ENCODE measurements at places on chromosomes 1 and 21. TPM values are rescaled to one million over a fixed set of nuclear protein-coding genes. Genes with fewer than 3 reads are reported as not detected.
A peak's percentile ranks its signal among the peaks of the same experiment; 100 is the strongest.

GRCh38 chr1:245690156-245690690 is 535.4 kb downstream of the KIF26B start:
- no peak overlapping the region for H3K27ac ChIP-seq
- H3K36me3 ChIP-seq: peaks cover 48% of the 10 kb centered on the region
- no peak overlapping the region for H3K4me3 ChIP-seq

GRCh38 chr1:227357171-227357926 is 39.1 kb upstream of the CDC42BPA start:
- no peaks in the 10 kb centered on the region for H3K4me1 ChIP-seq
- H3K27ac ChIP-seq: no peak overlapping the region
- H3K27me3 ChIP-seq: no peaks in the 10 kb centered on the region
- DNase-seq: peak; percentile 43
- no peaks in the 10 kb centered on the region for H3K36me3 ChIP-seq

DNA sequence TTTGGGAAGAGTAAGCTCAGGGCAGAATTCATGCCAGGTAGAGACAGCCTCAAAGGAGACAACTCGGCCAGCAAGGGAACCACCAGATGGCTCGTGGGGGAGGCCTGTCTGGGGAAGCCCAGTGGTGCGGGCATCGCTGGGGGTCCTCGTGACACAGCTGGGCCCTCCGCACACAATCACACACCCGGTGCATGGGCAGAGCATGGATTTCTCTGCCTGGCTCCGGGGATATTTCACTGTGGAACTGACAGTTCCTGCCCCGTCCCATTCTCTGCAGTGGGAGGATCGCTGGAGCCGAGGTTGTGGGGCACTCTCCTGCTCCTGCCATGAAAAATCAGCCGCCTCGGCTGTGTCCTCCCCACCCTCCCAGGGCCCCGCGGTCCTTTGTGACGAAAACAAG is 108.0 kb downstream of the CRYAA start:
- H3K4me3 ChIP-seq: no peak overlapping the region
- H3K27ac ChIP-seq: no peak overlapping the region
- DNase-seq: no peak
- no peaks in the 10 kb centered on the region for H3K27me3 ChIP-seq
- H3K4me1 ChIP-seq: peaks cover 6% of the 10 kb centered on the region
- H3K36me3 ChIP-seq: no peaks in the 10 kb centered on the region

The TRIM67 gene
- not detected for total RNA-seq

- no peaks in the 10 kb centered on the region for H3K27me3 ChIP-seq
- no peak for DNase-seq
- no peaks in the 10 kb centered on the region for H3K36me3 ChIP-seq
Observed at GRCh38 chr1:87264976-87265375, 63.7 kb upstream of the LMO4 start.

- H3K27ac ChIP-seq: no peak overlapping the region
- no peaks in the 10 kb centered on the region for H3K4me1 ChIP-seq
- H3K4me3 ChIP-seq: no peak overlapping the region
- peaks cover 41% of the 10 kb centered on the region for H3K27me3 ChIP-seq
Observed at GRCh38 chr1:47469390-47469759, 31.5 kb downstream of the FOXD2 start.

The FCRL1 gene
- not detected for total RNA-seq

The CHI3L2 gene
- not detected for total RNA-seq

- no peak for DNase-seq
- no peaks in the 10 kb centered on the region for H3K4me1 ChIP-seq
- no peak overlapping the region for H3K4me3 ChIP-seq
- no peaks in the 10 kb centered on the region for H3K36me3 ChIP-seq
- H3K27ac ChIP-seq: no peak overlapping the region
Observed at GRCh38 chr1:84540759-84541158, 33.5 kb downstream of the CTBS start.

- H3K4me1 ChIP-seq: no peaks in the 10 kb centered on the region
- no peak overlapping the region for H3K27ac ChIP-seq
- H3K27me3 ChIP-seq: no peaks in the 10 kb centered on the region
Observed at GRCh38 chr1:209326831-209327230, 256.7 kb upstream of the CAMK1G start.

The PTPRC gene
- not detected for total RNA-seq

GRCh38 chr1:228849011-228849541 is 113.8 kb downstream of the RHOU start:
- no peak for DNase-seq
- H3K36me3 ChIP-seq: no peaks in the 10 kb centered on the region
- no peak overlapping the region for H3K27ac ChIP-seq
- H3K27me3 ChIP-seq: no peaks in the 10 kb centered on the region
- H3K4me1 ChIP-seq: peaks cover 11% of the 10 kb centered on the region

The B3GALT5 gene
- total RNA-seq: 1.4 TPM

The S100A14 gene
- total RNA-seq: not detected

- H3K27me3 ChIP-seq: no peaks in the 10 kb centered on the region
- no peak overlapping the region for H3K27ac ChIP-seq
- no peak overlapping the region for H3K4me3 ChIP-seq
- no peaks in the 10 kb centered on the region for H3K36me3 ChIP-seq
Observed at GRCh38 chr1:116851846-116852245, 57.9 kb upstream of the PTGFRN start.

- H3K27ac ChIP-seq: no peak overlapping the region
- H3K36me3 ChIP-seq: no peaks in the 10 kb centered on the region
- no peak overlapping the region for H3K4me3 ChIP-seq
- no peaks in the 10 kb centered on the region for H3K27me3 ChIP-seq
Observed at GRCh38 chr1:33397994-33398393, 32.9 kb downstream of the PHC2 start.

GRCh38 chr1:209207701-209208286 is 375.7 kb upstream of the CAMK1G start:
- DNase-seq: peak; percentile 78
- no peak overlapping the region for H3K27ac ChIP-seq
- peak overlapping the region; percentile 27 for H3K4me3 ChIP-seq
- peaks cover 9% of the 10 kb centered on the region for H3K27me3 ChIP-seq

DNA sequence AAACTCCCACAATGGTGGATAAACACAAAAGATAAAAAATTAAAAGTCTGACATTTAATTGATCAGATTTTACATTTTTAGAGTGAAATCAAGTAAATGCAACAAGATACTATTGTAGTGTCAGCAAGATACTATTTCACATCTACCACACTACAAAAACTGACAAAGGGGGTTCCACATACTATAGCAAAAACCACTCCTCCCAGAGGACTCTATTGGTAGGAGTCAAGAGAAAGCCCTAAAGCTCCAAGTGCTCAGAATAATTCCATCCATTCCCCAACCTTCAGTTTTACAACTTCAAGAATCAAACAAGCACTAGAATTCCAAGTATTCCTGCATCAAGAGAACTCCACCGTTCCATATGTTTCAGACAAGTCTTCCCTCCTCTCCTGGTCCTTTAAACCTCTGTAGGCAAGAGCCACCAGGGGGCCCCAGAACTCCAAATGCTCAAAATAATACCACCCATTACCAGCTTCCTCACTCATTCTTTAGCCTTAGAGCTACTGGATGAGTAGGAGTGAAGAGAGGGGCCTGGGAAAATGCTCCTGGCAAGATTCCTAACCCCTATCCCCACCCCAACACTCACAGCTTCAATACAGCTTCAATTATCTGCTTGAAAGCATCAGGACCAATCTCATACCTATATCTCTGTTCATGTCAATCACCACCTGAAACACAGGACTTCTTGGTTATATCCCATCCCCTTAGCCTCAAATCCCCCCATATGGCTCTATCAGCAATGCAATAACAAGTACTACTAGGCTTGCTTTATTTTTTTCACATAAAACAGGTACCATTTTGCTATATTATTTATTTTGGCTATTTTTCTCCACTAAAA is 9.9 kb downstream of the TOR1AIP2 start:
- H3K27me3 ChIP-seq: no peaks in the 10 kb centered on the region
- no peak overlapping the region for H3K4me3 ChIP-seq
- peaks cover 22% of the 10 kb centered on the region for H3K36me3 ChIP-seq
- DNase-seq: peak; percentile 71

- DNase-seq: no peak
- no peaks in the 10 kb centered on the region for H3K36me3 ChIP-seq
- H3K4me3 ChIP-seq: no peak overlapping the region
- peaks cover 34% of the 10 kb centered on the region for H3K4me1 ChIP-seq
- no peak overlapping the region for H3K27ac ChIP-seq
Observed at GRCh38 chr1:230233786-230234185, 166.7 kb downstream of the GALNT2 start.

GRCh38 chr21:28633839-28634555 is 358.7 kb downstream of the LTN1 start:
- DNase-seq: peak; percentile 82
- no peaks in the 10 kb centered on the region for H3K36me3 ChIP-seq
- peak overlapping the region; percentile 61 for H3K27ac ChIP-seq
- H3K4me1 ChIP-seq: peaks cover 28% of the 10 kb centered on the region
- H3K4me3 ChIP-seq: no peak overlapping the region

GRCh38 chr1:74083128-74083527 is 114.8 kb downstream of the LRRIQ3 start:
- H3K27me3 ChIP-seq: no peaks in the 10 kb centered on the region
- H3K4me1 ChIP-seq: no peaks in the 10 kb centered on the region
- DNase-seq: no peak
- no peaks in the 10 kb centered on the region for H3K36me3 ChIP-seq
- H3K4me3 ChIP-seq: no peak overlapping the region

The PEX10 gene
- 37.5 TPM for total RNA-seq

DNA sequence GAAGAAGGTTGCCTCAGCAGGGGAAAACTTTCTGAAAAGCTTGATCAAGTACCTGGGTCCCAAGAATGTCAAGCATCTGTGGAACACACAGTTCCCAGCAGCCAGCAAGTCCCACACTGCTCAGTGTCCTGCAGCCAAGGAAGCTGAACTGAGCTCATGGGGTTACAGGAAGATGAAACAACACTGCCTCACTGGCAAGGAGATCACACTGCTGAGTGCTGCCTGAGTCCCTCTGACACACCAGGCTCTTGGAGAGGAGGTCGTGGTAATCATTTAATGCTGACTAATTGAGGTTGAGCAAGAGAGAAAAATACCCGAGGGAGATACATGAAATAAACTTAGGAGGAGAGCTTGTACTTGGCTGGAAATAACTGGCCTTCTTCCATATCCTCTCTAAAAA is 75.2 kb downstream of the MPZL1 start:
- peak overlapping the region; percentile 82 for H3K27ac ChIP-seq
- H3K4me1 ChIP-seq: peaks cover 17% of the 10 kb centered on the region
- H3K27me3 ChIP-seq: no peaks in the 10 kb centered on the region
- peak; percentile 77 for DNase-seq
- no peaks in the 10 kb centered on the region for H3K36me3 ChIP-seq
- no peak overlapping the region for H3K4me3 ChIP-seq

GRCh38 chr1:98331718-98332311 is 329.7 kb upstream of the SNX7 start:
- no peaks in the 10 kb centered on the region for H3K36me3 ChIP-seq
- H3K27ac ChIP-seq: no peak overlapping the region

GRCh38 chr1:95197616-95198252 is 36.3 kb upstream of the RWDD3 start:
- H3K27ac ChIP-seq: peak overlapping the region; percentile 8
- H3K4me3 ChIP-seq: no peak overlapping the region
- DNase-seq: peak; percentile 30
- no peaks in the 10 kb centered on the region for H3K27me3 ChIP-seq
- H3K4me1 ChIP-seq: peaks cover 39% of the 10 kb centered on the region

DNA sequence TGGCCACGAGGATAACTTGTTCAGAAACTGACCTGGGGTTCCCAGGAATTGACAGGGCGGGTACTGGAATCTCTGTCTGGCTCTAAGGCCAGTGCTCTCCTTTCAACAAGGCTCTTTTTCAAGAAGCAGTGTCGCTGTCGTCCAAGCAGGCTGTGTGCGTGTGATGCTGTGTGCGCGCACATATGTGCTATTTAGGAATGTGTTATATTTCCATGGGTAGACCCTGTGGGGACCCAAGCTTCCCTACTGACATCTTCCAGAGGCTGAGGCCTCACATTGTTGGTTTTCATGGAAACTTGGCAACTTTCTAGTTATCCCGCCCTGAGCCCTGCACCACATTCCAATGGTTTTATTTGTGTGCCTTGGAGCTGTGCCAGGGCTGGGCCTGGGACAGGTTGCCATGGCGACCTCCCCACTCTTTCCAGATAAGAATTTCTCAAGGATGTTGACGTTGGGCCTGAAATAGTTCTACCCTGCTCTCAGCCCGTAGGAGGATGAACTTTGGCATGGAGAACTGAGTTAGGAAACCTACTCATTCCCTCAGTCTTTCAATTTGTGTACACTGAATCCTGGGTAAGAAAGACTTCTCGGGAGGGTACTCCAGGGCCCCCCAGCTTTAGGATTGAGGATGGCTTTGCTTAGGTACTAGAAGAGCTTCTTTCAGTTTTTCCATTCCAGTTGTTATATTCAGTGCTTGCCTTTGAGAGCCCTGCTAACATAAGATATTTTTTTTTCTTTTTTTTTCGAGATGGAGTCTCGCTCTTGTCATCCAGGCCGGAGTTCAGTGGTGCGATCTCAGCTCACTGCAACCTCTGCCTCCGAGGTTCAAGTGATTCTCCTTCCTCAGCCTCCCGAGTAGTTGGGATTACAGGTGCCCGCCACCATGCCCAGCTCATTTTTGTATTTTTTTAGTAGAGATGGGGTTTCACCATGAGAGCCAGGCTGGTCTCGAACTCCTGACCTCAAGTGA is 38.8 kb upstream of the SRSF10 start:
- H3K27ac ChIP-seq: peak overlapping the region; percentile 99
- peaks cover 49% of the 10 kb centered on the region for H3K4me1 ChIP-seq
- DNase-seq: peak; percentile 98
- H3K4me3 ChIP-seq: no peak overlapping the region
- no peaks in the 10 kb centered on the region for H3K36me3 ChIP-seq

- H3K27me3 ChIP-seq: no peaks in the 10 kb centered on the region
- H3K4me1 ChIP-seq: peaks cover 14% of the 10 kb centered on the region
- no peak overlapping the region for H3K4me3 ChIP-seq
- no peaks in the 10 kb centered on the region for H3K36me3 ChIP-seq
- H3K27ac ChIP-seq: peak overlapping the region; percentile 40
- DNase-seq: no peak
Observed at GRCh38 chr1:233061265-233061664, 110.9 kb downstream of the NTPCR start.
